Posterior cingulate gyrus (tissue), 11 donors: ENCODE measurements at places on chromosomes 4 and X.

GRCh38 chr4:154490234-154490582, 1.4 kb downstream of the DCHS2 start:
- no peak for DNase-seq

GRCh38 chr4:85127653-85128052, 161.2 kb upstream of the WDFY3 start:
- DNase-seq = no peak

GRCh38 chr4:4875611-4876010, 16.1 kb downstream of the MSX1 start:
- no peak for DNase-seq

GRCh38 chr4:42871671-42872290, 20.7 kb upstream of the GRXCR1 start:
- DNase-seq = no peak

DNA sequence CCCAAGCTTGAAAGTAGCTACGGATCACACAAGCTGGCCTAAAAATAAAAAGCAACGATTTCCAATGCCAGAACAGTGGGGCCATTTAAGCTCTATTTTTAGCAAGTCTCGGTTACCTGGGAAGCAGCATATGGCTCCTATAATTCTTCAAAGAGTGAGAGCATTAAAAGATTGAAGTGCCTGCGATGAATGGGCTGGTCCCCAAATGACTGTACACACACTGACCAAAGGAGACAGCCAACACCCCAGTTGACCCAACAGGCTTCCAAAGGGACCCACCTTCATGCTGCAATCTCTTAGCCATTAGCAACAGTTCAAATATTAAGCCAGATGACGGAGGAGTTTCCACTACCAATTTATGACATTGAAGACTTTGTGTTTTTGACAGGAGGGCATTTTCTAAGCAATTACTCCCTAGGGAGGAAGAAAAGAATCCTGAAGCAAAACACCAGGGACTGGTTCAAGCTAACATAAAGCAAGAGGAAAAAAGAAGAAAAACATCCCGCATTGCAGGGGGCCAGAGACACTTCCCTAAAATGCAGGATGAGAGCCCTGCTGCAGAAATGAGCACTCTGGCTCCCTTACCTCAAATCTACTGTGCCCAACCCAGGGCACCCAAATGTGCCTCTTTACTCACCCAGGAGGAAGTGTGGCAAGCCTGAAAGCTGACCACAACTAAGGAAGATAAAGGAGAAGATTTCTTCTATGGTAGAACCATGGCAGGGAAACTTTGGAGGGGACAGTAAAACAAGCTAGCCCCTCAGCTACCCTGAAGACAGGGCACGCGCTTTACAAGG, 21.6 kb downstream of the SH3KBP1 start:
- DNase-seq = no peak

DNA sequence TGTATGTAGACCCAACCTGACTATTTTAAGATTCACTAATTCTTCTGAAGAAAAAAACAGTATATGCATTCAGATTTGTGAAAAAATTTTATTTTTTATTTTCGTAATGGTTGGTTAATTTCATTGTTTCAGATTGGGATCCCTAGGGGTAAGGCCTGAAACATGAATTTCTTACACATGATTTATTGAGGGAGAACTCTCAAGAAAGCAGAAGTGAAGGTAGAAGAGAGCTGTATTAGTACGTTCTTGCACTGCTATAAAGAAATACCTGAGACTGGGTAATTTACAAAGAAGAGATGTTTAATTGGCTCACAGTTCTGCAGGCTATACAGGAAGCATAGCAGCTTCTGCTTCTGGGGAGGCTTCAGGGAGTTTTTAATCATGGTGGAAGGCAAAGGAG, 611.9 kb upstream of the TECRL start:
- DNase-seq = no peak

DNA sequence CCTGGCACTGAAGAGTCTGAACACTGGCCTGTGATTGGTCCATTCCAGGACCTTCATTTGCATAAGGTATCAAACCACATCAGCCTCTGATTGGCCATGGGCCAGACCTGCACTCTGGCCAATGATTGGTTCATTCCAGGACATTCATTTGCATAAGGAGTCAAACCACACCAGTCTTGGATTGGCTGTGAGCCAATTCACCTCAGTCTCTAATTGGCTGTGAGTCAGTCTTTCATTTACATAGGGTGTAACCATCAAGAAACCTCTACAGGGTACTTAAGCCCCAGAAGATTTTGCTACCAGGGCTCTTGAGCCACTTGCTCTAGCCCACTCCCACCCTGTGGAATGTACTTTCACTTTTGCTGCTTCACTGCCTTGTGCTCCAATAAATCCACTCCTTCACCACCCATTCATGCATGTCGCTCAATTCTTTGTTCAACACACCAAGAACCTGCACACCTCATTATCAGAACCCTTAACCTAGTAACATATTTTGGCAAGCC, 14.2 kb upstream of the HERC5 start:
- no peak for DNase-seq

DNA sequence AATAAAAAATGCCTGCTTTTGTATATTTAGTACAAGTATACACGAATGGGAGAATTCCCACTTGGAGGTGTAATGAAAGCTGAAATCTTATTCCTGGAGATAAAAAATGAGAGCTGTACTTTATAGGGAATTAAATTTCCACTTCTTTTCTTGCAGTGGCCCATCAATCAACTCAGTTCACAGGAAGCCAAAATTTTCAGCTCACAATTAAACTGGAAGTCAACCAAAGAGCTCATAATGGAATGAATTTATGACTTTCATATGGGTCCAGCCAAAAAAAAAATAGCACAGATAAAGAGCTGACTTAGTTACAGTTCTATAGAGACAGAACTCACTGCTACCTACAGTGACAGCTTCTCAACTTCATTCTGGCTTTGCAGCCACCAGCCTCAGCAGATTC, 115.2 kb upstream of the TBC1D9 start:
- no peak for DNase-seq

DNA sequence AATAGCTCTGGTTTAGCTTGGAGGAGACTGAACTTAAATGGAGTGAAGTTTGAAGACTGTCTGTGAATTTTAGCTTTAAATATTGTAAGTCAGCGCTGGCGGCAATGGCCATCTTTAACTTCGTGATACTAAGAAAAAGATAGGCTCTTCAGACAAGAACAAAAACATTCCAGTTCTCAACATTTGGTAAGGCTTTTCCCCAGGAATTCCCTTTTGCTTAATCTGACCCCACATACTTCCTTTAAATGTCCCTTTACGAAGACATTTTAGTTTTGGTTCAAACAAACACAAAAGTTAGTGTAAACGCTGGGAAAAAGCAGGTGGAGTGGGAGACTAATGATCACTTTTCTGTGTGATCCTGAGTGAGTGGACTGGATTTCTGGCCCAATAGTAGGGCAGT, 106.2 kb downstream of the MAML3 start:
- DNase-seq = no peak
